ENCODE measurements at places on chromosomes 12 and 14.

DNA sequence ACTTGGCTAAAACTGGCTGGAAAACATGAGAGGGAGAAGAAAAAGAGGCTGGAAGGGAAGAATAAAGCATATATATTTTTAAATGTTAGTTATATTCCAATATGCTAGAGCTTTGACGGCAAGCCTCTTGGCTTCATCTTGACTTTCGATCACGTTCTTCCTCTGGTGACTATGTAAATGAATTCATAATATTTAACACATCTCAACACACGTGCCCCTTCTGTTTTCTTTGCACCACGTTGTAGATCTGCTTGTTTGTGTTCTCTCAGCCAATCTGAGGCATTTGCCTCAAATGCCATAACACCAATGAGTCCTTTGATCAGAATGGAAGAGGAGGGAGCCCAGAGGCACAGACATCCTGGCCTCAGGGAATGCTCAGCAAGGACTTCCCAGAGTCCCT lies 45.4 kb upstream of the TRIM9 start:
- no peak for DNase-seq

GRCh38 chr14:52370406-52370935 lies 56.4 kb downstream of the PTGER2 start:
- DNase-seq, result no peak

DNA sequence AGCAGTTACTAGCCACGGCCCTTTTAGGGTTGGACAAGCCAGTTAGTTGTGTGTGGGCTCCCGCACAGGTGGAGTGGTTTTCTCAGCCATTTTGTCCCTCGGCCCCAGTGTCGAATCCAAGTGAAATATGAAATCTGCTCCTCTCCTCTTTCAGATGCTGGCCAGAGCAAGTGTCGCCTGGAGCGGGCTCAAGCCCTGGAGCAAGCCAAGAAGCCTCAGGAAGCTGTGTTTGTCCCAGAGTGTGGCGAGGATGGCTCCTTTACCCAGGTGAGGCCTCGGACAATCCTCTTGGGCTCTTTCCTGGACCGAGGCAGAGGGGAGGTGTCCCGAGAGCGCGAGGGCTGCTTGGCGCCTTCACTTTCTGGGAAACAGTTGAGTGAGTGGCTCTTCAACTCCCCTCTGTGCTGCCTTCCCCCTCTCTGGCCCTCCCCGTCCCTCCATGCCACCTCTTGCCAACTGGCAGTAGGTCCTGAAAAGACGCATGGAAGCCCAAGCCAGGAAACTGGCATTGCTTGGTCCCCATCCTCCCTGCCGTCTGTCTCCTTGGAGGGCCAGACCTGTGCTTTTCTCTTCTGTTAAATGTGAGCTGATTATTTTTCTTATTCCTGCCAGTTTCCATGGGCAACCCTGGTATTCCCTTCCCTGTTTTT lies 74.2 kb downstream of the SMOC1 start:
- DNase-seq, result peak; percentile 37

- DNase-seq, result no peak
These were observed 56.2 kb upstream of the CCDC198 start for GRCh38 chr14:57549765-57550420.

GRCh38 chr12:46830731-46831334 lies 5.0 kb upstream of the SLC38A4 start:
- no peak for DNase-seq

All from posterior cingulate gyrus (tissue), 11 donors.